ENCODE measurements at places on chromosomes 11 and 22. TPM values are rescaled to one million over a fixed set of nuclear protein-coding genes. Genes with fewer than 3 reads are reported as not detected.

DNA sequence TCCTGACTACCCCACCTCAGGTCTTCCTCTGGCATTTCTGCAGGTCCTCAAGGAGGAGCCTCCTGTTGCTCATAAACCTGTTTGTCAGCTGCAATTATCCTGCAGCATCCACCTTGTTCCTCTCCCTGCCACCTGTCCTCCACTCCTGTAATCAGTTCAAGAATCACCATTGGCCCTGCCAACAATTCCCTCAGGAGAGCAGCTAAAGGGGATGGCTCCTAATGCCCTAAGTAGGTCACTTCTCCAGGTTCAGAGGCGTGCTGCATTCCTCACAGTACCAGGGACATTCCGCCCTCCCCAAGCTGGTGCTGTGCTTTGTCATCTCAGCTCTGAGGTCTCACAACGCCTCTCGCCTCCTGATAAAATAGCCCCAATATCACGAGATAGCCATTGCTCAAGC, 2.1 kb downstream of the CLDN25 start:
- H3K4me1 ChIP-seq, result no peaks in the 10 kb centered on the region
- no peak overlapping the region for H3K4me3 ChIP-seq
- peaks cover 10% of the 10 kb centered on the region for H3K27me3 ChIP-seq
- no peaks in the 10 kb centered on the region for H3K36me3 ChIP-seq
- H3K27ac ChIP-seq, result no peak overlapping the region

The OR5P2 gene
- total RNA-seq, result not detected

- peak overlapping the region; percentile 9 for H3K4me3 ChIP-seq
- no peaks in the 10 kb centered on the region for H3K27me3 ChIP-seq
- H3K36me3 ChIP-seq, result peaks cover 60% of the 10 kb centered on the region
- no peak overlapping the region for H3K27ac ChIP-seq
These were observed 1.5 kb upstream of the JAML start for GRCh38 chr11:118226296-118226695.

The SCGB2A2 gene
- total RNA-seq, result not detected

DNA sequence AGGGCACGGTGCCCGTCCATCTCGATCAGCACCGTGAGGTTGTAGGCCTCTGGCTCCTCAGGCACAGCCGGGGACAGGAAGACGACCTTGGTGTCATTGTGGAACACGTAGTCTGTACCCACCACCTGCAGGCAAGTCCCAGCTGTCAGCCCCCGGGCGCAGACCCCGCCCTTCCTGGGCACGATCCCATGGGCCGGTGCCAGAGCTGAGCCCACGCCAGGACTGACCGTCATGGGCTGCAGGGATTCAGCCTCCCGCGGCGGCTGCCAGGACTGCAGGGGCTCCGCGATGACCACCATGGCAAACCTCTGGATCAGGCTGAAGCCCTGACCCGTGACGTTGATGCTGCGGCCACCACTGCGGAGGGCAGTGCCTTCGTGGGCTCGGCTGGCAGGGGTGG, 11.8 kb upstream of the MAPK11 start:
- H3K27me3 ChIP-seq, result no peaks in the 10 kb centered on the region
- H3K4me1 ChIP-seq, result no peaks in the 10 kb centered on the region
- no peak overlapping the region for H3K4me3 ChIP-seq
- no peak overlapping the region for H3K27ac ChIP-seq
- H3K36me3 ChIP-seq, result no peaks in the 10 kb centered on the region
- DNase-seq, result no peak

DNA sequence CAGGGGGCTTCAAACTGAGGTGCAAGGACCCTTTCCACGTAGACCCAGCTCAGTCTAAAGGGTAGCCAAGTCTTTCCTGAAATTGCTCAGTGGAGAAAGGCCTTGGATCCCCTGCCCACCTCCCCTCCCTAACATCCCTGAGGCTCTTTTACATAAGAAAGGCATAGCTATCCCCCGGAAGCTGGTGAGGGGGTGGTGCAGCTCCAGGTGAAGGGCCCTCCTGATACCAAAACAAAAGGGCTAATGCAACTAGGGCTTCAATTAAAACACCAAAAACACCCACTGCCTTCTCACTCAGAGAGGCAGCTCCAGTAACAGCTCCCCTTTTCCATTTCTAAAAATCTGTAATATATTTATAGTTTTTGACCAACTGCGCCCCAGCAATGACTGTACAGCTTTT, 5.8 kb downstream of the SHANK2 start:
- peaks cover 29% of the 10 kb centered on the region for H3K27me3 ChIP-seq
- DNase-seq, result no peak
- H3K4me3 ChIP-seq, result no peak overlapping the region
- no peak overlapping the region for H3K27ac ChIP-seq

- H3K36me3 ChIP-seq, result no peaks in the 10 kb centered on the region
- H3K27me3 ChIP-seq, result no peaks in the 10 kb centered on the region
- H3K27ac ChIP-seq, result no peak overlapping the region
- DNase-seq, result peak; percentile 92
These were observed 84.0 kb downstream of the FAM76B start for GRCh38 chr11:95705485-95706124.

GRCh38 chr22:32971276-32971675, 86.9 kb downstream of the SYN3 start:
- no peak overlapping the region for H3K4me3 ChIP-seq
- DNase-seq, result no peak
- no peak overlapping the region for H3K27ac ChIP-seq
- H3K4me1 ChIP-seq, result no peaks in the 10 kb centered on the region
- no peaks in the 10 kb centered on the region for H3K36me3 ChIP-seq
- H3K27me3 ChIP-seq, result peaks cover 5% of the 10 kb centered on the region

DNA sequence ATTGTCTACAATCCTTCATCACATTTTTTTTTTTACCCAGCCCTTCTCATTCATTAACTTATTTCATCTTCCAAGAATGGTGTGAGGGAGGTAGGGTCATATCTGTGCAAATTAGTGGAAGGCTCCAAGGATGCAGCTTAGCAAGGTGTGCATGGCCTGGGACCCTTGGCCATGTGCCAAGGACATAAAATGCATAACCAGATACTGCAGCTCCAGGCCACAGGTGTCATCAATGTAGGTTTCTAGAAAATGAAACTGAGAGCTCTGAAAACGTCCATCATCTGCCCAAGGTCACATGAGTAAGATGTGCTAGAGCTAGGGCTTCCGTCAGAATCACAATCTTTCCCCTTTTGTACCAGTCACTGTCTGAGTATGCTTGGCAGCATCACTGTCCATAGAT, 29.8 kb downstream of the ANKK1 start:
- no peak overlapping the region for H3K4me3 ChIP-seq
- H3K27me3 ChIP-seq, result peaks cover 4% of the 10 kb centered on the region
- no peaks in the 10 kb centered on the region for H3K36me3 ChIP-seq
- no peak for DNase-seq
- no peak overlapping the region for H3K27ac ChIP-seq
- H3K4me1 ChIP-seq, result no peaks in the 10 kb centered on the region

The MS4A6A gene
- total RNA-seq, result not detected

The CBL gene
- 29.3 TPM for total RNA-seq

The MISFA gene
- total RNA-seq, result 1.3 TPM

- H3K27me3 ChIP-seq, result peaks cover 2% of the 10 kb centered on the region
- no peak for DNase-seq
- no peak overlapping the region for H3K4me3 ChIP-seq
- no peaks in the 10 kb centered on the region for H3K4me1 ChIP-seq
- no peak overlapping the region for H3K27ac ChIP-seq
These were observed 817.0 kb downstream of the NTM start for GRCh38 chr11:132187386-132187785.

GRCh38 chr22:18994701-18995326, 58.7 kb upstream of the PRODH start:
- H3K27ac ChIP-seq, result no peak overlapping the region
- H3K4me3 ChIP-seq, result no peak overlapping the region
- no peaks in the 10 kb centered on the region for H3K4me1 ChIP-seq
- DNase-seq, result no peak
